Renal cortical epithelial cell (primary cell): ENCODE measurements at places on chromosomes 4 and X.
A peak's percentile ranks its signal among the peaks of the same experiment; 100 is the strongest.

- DNase-seq: no peak
Measured at GRCh38 chr4:7059662-7060061, 8.2 kb downstream of the GRPEL1 start.

DNA sequence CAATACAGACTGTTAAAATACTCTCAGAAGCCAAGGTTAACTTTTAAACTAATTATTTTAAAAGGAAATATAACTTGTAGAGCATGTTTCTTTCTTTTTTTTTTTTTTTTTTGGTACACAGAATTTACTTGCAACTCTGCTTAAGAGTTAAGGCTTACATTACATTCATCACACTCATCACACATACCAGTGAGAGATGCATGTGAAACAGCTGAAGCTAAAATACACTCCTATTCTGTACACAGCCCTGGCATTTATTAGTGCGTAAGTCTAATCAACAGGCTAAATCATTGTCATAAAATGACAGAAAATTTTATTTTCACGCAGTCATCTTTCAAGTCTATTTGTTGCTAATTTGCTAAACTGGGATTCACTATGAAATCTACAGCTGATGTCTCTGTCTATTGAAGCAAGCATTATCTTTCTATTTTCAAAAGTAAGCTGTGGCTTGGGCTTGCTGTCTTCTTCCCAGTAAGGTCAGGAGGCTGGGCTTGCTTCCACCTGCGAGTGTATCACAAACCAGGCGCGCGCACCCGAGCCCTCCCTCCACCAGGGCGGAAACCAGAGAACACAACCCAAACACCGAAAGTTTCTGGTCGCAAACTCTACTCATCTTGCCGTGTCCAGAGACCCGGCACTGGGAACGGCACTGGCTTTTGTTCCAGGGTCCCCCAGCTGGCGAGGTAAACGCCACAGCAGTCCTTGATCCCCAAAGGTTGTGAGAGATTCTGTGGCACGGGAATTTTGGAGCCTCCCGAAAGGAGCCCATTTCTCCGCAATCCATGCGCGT is 3.9 kb downstream of the MAML3 start:
- peak; percentile 40 for DNase-seq

DNA sequence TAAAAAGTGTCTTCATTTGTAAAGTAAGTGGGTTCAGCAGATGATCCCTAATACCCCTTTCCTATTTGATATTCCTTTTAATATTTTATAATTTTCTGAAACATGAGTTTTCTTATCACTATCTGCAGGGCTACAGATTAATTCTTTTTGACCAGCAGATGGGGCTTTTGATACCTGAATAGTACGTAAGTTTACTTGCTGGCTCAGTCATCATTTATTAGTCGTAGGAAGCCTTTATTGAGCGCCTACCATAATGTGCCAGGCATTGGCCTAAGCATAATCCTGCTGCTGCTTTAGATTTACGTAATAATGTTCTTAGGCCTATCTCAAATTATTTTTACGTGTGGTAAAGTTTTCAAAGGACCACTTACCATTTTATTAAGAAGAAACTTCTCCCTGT is 33.1 kb downstream of the OSTC start:
- DNase-seq: peak; percentile 44

GRCh38 chrX:22699581-22700091 is 300.1 kb upstream of the DDX53 start:
- DNase-seq: no peak

GRCh38 chr4:142354794-142355420 is 491.2 kb downstream of the INPP4B start:
- no peak for DNase-seq

DNA sequence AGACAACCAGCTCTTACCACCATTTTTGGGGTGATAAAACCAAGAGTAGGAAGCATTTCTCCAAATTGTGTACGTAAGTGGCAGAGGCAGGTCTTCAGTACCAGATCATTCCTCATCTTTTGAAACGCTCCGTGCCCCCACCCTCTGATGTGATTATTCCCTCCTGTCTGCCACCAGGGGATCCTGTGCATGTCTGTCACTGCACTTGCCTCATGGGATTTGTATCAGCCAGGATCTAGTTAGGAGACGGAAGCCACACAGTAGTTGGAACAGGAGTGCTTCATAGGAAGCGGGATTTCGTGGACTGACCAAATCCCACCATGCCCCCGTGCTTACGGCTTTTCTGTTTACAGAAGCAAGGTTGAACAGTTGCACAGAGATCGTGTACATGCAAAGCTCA is 75.5 kb downstream of the SHROOM2 start:
- DNase-seq: no peak
